Fibroblast of lung (primary cell): ENCODE measurements at places on chromosomes 1 and 21. TPM values are rescaled to one million over a fixed set of nuclear protein-coding genes. Genes with fewer than 3 reads are reported as not detected.

DNA sequence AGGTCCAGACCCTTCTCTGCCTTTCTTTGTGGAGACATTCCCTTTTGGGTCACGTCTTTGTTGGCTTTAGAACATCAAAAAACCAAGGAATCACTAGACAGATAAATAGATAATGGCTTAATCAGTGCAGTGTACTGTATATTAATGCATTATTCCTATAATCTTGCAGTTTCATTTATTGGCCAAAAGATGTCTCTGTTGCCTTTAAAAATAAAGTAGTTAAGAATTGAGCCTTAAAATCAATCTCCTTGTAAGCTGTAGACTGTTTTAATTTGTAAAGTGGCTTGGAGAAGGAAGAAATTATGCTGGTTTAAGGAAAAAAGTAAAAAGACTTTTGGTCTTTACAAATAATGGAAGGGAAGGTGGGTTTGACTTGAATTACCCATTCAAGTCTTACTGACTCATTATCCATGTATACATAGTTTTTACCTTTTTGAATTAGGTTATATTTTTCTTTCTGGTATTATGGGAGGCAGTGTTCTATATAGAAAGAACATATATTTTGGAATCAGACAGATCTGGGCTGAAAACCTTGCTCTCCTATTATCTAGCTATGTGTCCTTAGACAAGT lies 84.6 kb downstream of the VPS13D start:
- DNase-seq = peak; percentile 65

LRRC38 gene
- not detected in 2 replicates for total RNA-seq

DNA sequence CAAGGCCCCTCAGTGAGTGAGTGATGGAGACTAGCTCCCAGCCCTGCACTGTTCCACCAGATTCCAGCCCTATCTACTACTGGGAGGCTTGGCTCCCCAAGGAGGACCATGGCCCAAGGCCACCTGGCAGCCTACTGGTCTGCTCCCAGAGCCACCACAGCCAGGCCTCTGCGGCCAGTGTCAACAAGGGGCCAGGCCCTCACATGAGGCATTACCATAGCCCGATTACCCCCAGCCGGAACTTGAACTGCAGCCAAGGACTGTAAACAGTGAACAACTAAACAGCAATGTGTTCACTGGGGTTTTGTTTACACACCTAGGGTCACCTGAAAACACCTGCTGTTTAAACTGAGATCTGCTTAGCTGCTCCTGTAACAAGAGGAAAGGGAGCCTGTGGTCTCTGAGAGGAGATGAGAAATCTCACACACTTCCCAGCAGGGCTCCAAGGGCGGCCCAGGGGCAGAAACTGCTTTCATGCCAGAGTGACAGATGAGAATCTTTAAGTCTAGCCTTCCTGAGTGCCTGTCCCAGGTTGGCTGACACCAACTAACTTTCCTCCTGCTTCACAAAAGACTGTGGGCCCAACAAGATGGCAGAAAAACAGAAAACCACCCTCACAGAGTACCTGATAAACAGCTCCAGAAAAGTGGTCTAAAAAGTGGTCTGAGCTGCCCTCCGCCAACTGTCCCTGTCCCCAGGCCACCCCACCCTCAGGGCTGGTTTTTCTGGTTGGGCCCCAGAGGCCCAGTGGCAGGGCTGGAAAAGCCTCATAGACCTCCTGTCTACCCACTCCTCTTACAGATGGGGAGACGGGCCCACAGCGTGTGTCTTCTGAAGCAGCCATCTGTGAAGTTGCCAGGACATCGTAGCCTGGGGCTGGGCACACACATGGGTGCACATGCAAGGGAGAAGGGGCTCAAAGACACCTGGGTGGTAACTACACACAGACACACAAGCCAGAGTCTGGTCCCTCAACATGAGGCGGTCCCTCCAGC lies 28.8 kb downstream of the MEF2D start:
- no peak for DNase-seq

- no peak for DNase-seq
Observed at GRCh38 chr21:29725025-29725736, 214.6 kb downstream of the GRIK1 start.

GRCh38 chr1:21613072-21613867 lies 55.9 kb downstream of the RAP1GAP start:
- no peak for DNase-seq

DNA sequence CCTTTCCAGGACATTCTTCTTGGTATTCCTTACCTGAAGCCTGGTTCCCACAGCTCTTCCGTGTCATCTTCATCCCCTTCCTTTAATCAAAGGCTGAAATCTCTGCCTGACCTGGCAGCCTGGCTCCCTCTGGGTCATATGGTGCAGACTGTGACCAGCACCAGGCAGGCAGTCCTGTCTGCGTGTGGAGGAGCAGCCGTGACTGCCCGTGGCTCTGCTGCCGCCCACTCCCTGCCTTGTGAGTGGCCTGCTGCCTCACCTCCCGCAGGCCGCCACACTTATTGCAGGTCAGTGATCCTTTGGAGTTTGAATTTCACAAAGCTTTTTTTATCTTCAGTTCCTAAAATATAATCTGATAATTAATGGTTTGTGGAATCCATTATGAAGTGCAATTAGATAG lies 36.2 kb upstream of the EPHA8 start:
- no peak for DNase-seq

NCDN gene
- 20.0 and 33.2 TPM in 2 replicates for total RNA-seq

UBE2U gene
- not detected in 2 replicates for total RNA-seq

PPIH gene
- 13.1 and 19.0 TPM in 2 replicates for total RNA-seq

GRCh38 chr1:16155537-16156410 lies at the start of gene EPHA2:
TSS of gene EPHA2 (minus strand) at chr1:16156069. CDS start at chr1:16155932, 137 bp downstream.
- DNase-seq = peak; percentile 83

- DNase-seq = peak; percentile 86
Observed at GRCh38 chr1:156821801-156822200, 5.2 kb upstream of the SH2D2A start.

GRCh38 chr1:199123615-199124014 lies 484.8 kb downstream of the PTPRC start:
- peak; percentile 94 for DNase-seq
